ENCODE measurements at places on chromosomes 16 and 17.

DNA sequence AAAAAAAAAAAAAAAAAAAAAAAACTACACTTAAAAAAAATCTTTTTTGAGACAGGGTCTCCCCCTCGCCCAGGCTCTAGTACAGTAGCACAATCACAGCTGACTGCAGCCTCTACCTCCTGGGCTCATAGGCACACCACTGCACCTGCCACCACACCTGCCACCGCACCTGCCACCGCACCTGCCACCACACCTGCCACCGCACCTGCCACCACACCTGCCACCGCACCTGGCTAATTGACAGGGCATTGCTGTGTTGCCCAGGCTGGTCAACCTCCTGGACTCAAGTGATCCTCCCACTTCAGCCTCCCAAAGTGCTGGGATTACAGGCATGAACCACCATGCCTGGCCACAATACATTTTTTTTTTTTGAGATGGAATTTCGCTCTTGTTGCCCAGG lies 17.6 kb upstream of the WDR45B start:
- DNase-seq, result no peak

DNA sequence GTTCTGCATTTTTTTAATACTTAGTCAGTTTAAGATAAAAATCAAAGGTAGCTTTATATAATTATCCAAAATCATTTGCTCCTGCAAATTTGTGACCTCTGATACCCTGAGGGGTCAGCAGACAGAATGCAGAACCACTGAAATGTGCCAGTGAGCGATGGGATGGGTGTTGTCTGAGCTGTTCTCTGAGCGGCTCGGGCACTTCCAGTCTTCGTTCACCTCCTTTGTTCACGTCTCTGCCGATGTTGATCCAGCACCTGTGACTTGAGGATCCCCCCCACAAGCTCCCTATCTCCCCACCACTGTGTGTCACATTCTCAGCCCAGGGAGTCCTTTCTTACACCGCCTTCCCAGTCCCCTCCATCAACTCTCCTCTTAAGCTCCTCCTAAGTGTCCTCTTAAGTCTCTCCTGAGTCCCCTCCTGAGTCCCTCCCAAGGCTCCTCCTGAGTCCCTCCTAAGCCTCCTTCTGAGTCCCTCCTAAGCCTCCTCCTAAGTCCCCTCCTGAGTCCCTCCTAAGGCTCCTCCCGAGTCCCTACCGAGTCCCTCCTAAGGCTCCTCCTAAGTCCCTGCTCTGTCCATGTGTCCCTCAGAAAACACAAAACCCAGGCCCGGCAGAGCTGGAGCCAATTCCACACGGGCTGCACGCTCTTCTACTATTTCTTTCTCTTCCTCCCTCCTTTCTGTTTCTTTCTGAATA lies 47.5 kb downstream of the RNF213 start:
- no peak for DNase-seq

- no peak for DNase-seq
These were observed 112.7 kb downstream of the NPIPB5 start for GRCh38 chr16:22623351-22623781.

GRCh38 chr17:63474174-63474573 lies 2.7 kb upstream of the ACE start:
- no peak for DNase-seq

DNA sequence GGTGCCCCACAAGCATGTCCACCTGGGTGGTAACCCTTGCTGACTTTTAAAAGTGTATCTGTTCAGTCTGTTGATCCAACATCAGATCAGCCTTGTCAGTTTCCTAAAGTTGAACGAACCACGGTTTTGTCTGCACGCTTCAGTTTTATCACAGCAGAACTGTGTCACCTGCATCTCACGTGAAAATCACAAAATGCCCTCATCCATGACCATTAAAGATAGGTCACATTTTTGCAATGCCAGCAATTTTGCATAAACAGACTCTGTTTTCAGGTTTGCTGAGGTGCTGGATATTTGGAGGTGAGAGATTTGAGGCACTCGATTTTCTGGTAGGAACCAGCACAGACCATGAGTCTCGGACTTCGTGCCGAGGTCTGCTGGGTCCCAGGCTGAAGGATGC lies 3.0 kb downstream of the METRNL start:
- no peak for DNase-seq

- peak; percentile 62 for DNase-seq
These were observed 1.9 kb downstream of the CIITA start for GRCh38 chr16:10878644-10879501.

GRCh38 chr17:68422821-68423220 lies 34.5 kb downstream of the WIPI1 start:
- DNase-seq, result no peak

GRCh38 chr16:52099382-52099781 lies 447.6 kb downstream of the TOX3 start:
- DNase-seq, result no peak

DNA sequence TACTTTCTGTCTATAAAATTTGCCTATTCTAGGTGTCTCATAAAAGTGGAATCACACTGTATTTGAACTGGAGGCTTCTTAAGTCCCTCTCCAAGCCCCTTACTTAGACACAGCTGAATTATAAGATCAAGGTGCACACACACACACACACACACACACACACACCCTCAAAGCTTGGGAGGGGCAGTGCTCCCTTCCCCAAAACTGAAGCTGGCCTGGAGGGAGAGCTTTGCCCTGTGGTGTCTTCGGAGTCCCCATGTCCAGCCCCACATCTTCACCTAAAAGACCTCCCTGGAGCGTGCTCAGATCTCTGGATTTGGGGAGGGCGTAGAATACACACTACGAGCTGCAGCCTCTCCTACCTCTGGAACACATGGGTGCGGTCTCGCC lies 828 bp downstream of the EMP2 start:
- no peak for DNase-seq

DNA sequence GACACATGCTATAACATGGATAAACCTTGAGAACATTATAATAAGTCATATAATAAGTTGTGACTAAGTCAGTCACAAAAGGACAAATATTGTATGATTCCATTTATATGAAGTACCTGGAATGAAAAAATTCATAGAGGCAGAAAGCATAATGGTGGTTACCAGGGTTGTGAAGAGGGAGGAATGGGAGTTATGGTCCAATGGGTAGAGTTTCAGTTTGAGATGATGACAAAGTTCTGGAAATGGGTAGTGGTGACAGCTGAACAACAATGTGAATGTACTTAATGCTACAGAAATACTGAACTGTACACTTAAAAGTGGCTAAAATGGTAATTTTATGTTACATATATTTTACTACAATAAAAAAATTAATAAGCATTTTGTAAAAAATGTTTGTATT lies 49.7 kb downstream of the MYO1D start:
- DNase-seq, result no peak

- DNase-seq, result no peak
These were observed 730.7 kb upstream of the KIF2B start for GRCh38 chr17:53092072-53092471.

DNA sequence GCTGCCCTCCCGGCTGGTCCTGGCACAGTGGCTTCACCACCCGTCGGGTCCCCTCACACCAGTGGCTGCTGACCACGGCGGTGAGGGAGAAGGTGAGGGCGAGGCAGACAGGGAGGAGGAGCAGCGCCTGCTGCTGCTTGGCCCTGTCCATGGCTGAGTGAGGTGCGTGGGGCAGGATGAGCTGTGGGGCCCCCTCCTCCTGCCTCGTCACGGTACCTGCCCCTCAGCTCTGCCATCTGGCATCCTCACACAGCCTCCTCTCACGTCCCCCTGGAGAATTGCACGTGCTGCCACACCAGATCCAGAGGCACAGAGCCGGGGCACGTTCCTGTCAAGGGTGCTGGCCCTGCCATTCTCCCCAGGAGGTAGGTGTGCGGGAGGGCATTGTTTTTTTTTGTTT lies at the start of gene GSG1L2:
Gene GSG1L2, minus strand, starts transcription at position 159 of the 400 bp plus-strand sequence. Its CDS starts 8 bp downstream, at position 151.
- no peak for DNase-seq

GRCh38 chr17:28843816-28844148 lies 1.2 kb upstream of the FAM222B start:
- no peak for DNase-seq

DNA sequence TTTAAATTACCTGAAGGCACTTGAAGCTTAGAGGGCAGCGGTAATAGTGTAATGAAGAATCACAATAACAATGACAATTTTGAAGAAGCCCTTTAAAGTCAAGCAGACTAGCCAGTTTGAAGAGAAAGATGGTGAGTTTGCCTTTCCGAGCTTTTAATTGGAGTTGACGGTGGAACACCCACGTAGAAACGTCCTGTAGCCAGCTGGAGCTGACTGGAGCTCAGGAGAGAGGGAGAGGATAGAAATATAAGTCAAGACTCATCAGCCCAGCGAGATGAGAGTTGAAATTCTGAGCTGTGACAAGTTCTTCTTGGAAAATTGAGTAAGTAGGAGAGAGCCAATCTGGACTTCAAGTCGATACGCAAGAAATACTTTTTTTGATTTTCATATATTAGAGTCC lies 91.7 kb upstream of the CACNG3 start:
- no peak for DNase-seq

DNA sequence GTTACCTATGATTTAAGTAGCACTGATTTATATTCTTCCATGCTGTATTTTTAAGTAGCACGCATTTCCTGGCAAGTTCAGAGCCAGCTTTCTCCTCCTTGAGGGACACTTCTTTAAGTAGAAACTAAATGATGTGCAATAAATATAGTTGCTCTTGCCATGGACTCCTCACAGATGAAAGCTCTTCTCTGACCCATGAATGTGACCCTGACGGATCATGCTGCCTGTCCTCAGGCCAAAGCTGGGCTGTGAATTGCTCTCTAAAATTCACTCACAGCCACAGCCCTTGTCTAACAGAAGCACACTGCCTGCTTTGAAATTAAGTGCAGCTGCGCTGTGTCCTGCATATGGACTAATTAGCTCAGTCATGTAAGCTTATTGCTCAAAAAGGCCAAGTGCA lies 438.8 kb downstream of the PMP22 start:
- no peak for DNase-seq

DNA sequence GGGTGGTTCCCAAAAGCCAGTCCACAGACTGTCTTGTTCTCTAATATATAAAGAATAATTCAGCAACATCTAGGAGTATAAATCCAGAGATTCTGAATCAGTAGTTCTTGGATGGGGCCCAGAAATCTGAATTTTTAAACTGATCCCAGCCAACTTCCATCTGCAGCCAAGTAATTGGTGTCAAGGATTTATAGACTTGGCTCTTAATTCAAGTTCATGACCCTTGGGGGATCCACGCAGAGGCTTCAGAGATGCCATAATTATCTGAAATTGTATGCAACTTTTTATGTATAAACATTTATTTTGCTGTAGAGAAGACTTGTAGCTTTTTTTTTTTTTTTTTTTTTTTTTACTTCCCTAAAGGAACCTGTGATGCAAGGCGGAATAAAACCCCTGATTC lies 60.6 kb downstream of the HLF start:
- DNase-seq, result no peak

- no peak for DNase-seq
These were observed 14.0 kb downstream of the CA5A start for GRCh38 chr16:87922250-87922871.

DNA sequence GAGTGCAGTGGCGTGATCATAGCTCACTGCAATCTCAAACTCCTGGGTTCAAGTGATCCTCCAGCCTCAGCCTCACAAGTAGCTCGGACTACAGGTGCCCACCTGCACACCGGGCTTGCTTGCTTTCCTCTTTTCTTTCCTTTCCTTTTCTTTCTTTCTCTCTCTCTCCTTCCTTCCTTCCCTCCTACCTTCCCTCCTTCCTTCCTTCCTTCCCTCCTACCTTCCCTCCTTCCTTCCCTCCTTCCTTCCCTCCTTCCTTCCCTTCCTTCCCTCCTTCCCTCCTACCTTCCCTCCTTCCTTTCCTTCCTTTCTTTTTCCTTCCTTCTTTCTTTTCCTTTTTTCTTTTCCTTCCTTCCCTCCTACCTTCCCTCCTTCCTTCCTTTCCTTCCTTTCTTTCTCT lies 225.5 kb downstream of the MRTFB start:
- DNase-seq, result no peak

- DNase-seq, result peak; percentile 31
These were observed at the start of gene STX1B for GRCh38 chr16:31010585-31011325. TSS of gene STX1B (minus strand) at chr16:31010638. CDS start at chr16:31010396, 242 bp downstream.

DNA sequence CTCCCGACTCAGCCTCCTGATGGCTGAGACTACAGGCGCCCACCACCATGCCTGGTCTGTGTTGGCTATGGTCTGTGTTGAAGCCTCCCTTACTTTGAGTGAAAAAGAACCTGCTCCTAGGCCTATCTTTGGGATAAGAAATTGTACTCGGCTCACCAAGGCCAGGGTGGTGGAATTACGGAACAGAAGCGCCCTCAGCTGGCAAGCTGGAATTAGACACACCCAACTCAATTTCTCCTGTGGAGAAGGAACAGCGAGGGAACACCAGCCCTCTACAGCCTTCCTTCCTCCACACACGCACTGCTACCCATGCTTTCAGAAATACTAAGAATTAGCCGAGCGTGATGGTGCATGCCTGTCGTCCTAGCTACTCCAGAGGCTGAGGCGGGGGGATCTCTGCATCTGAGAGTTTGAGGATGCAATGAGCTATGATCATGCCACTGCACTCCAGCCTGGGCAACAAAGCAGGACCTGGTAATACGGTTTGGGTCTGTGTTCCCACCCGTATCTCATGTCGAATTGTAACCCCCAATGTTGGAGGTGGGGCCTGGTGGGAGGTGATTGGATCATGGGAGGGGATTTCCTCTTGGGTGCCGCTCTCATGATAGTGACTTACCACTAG lies 40.1 kb upstream of the RBBP6 start:
- DNase-seq, result peak; percentile 19

DNA sequence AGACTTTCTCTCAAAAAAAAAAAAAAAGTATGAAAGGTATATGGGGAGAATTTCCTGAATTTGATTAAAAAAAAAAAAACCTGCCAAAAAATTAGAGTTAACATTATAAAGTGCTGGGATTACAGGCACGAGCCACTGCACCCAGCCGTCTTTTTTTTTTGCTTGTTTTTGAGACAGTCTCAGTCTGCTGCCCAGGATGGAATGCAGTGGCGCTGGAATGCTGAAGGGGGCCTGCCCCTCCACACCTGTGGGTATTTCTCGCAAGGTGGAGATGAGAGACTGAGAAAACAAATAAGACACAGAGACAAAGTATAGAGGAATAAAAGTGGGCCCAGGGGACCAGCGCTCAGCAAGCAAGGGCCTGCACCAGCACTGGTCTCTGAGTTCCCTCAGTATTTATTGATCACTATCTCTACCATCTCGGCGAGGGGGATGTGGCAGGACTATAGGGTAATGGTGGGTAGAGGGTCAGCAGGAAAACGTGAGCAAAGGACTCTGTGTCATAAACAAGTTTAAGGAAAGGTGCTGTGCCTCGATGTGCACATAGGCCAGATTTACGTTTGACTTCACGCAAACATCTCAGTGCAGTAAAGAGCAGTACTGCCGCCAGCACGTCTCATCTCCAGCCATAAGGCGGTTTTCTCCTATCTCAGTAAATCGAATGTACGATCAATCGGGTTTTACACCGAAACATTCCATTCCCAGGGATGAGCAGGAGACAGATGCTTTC lies 117.2 kb downstream of the GOSR1 start:
- no peak for DNase-seq

Measured in activated CD4-positive, alpha-beta memory T cell treated with anti-CD3 and anti-CD28 coated beads, Interleukin-2, amount 10 ng/mL, durations not matched to agents 7 days and 5 days (primary cell).